ENCODE measurements at places on chromosomes 16 and 17.

GRCh38 chr16:75011634-75012307, 12.9 kb downstream of the ZNRF1 start:
- no peak for DNase-seq

GRCh38 chr16:78213751-78214150, 114.3 kb downstream of the WWOX start:
- DNase-seq = no peak

GRCh38 chr17:43216762-43217613, 5.3 kb downstream of the TMEM106A start:
- no peak for DNase-seq

DNA sequence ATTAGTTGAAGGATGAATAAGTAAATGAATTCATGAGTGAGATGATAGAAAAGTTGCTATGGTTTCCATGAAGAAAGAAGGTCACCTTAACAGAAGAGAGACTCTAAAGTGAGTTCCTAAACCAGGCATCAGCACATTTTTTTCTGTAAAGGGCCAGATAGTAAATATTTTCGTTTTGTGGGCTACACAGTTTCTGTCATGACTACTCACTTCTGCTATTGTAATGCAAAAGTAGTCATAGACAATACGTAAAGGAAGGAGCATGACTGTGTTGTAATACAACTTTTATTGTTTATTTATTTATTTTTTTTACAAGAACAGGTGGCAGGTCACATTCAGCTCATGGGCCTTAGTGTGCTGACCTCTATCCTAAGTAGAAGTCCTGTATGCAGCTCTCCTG, 426.1 kb upstream of the DYNLRB2 start:
- DNase-seq = no peak

All from Panc1 (cell line).